Peyer's patch (tissue), 4 donors: ENCODE measurements at places on chromosomes 3 and 15. TPM values are rescaled to one million over a fixed set of nuclear protein-coding genes. Genes with fewer than 3 reads are reported as not detected.

- H3K36me3 ChIP-seq, result no peaks in the 10 kb centered on the region
- H3K4me3 ChIP-seq, result no peak overlapping the region
- no peak overlapping the region for H3K27ac ChIP-seq
Measured at GRCh38 chr3:82475306-82475705, 713.9 kb upstream of the GBE1 start.

DNA sequence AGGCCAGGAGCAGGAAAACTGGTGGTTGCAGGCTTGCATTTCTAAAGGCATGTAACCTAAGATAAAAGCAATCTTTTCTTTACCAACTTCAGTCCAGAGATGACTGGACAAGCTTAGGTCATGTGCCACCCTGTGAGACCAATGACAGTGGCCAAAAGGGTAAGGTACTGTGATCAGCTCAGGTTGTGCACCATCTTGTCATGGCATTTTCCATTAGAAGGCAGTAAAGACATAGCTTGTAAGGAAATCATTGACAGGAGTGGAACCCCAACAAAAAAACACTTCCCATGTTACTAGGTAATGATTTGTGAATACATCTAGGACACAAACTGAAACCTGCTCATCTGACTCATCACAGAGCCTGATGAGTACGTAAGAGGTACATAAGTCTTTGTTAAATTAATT lies 35.2 kb downstream of the SSR3 start:
- no peak overlapping the region for H3K4me3 ChIP-seq
- no peaks in the 10 kb centered on the region for H3K36me3 ChIP-seq
- no peaks in the 10 kb centered on the region for H3K4me1 ChIP-seq
- no peaks in the 10 kb centered on the region for H3K27me3 ChIP-seq
- no peak overlapping the region for H3K27ac ChIP-seq

- DNase-seq, result no peak
- H3K27ac ChIP-seq, result no peak overlapping the region
- no peaks in the 10 kb centered on the region for H3K27me3 ChIP-seq
- H3K4me1 ChIP-seq, result peaks cover 9% of the 10 kb centered on the region
- peak overlapping the region; percentile 83 for H3K4me3 ChIP-seq
Measured at GRCh38 chr3:180990505-180990904, 969 bp upstream of the DNAJC19 start.

- peak; percentile 24 for DNase-seq
- no peak overlapping the region for H3K4me3 ChIP-seq
- no peak overlapping the region for H3K27ac ChIP-seq
- no peaks in the 10 kb centered on the region for H3K4me1 ChIP-seq
- H3K36me3 ChIP-seq, result no peaks in the 10 kb centered on the region
Measured at GRCh38 chr3:123376451-123377242, 72.2 kb downstream of the ADCY5 start.

DNA sequence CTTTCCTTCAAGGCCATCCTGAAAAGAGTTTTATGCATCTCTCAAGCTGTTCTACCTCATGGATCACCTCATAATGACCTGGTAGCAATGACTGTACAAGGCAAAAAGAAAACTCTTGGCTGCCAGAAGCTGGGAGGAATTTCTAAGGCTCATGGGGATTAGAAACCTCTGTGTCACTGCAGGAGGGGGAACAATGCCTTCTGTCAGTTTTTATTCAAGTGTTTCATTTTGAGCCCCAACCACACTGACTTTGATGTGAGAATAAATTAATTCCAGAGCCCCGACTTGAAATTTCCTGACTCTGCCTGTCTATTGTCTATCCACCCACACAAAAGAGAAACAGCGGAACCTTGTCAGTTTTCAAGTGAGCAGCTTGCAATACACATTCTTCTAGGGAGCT lies 58.7 kb upstream of the MRPL3 start:
- H3K27me3 ChIP-seq, result no peaks in the 10 kb centered on the region
- H3K4me1 ChIP-seq, result no peaks in the 10 kb centered on the region
- no peak overlapping the region for H3K4me3 ChIP-seq
- no peaks in the 10 kb centered on the region for H3K36me3 ChIP-seq

DNA sequence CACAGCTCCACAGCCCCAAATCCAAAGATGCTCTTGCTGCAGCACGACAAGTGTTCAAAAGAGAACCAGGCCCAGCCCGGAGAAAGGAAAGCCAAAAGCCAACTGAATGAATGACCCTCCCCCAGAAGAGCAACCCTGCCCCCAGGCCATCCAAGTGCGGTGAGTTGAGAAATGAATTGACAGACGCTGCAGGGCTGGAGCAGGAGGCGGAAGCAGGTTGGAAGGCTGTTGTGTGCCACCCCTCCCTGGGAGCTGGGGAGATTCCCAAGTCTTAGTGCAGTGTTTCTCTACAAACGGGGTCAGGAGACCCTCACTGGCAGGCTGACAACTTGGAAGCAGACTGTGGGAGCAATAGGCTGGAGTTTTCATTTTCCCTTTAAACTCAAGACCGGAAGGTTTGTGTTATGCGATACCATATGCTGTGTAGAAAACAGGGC lies 3.5 kb upstream of the SPTBN5 start:
- no peaks in the 10 kb centered on the region for H3K36me3 ChIP-seq
- no peaks in the 10 kb centered on the region for H3K27me3 ChIP-seq
- H3K4me1 ChIP-seq, result peaks cover 16% of the 10 kb centered on the region
- no peak for DNase-seq
- no peak overlapping the region for H3K27ac ChIP-seq

GRCh38 chr3:134211797-134212196 lies 38.9 kb downstream of the RYK start:
- no peaks in the 10 kb centered on the region for H3K4me1 ChIP-seq
- DNase-seq, result no peak
- H3K27ac ChIP-seq, result no peak overlapping the region
- H3K36me3 ChIP-seq, result no peaks in the 10 kb centered on the region

The GP9 gene
- total RNA-seq, result not detected
